ENCODE measurements at places on chromosomes 2 and 18. TPM values are rescaled to one million over a fixed set of nuclear protein-coding genes. Genes with fewer than 3 reads are reported as not detected.

NPAS2 gene
- 15.4 TPM for total RNA-seq

- peaks cover 8% of the 10 kb centered on the region for H3K4me1 ChIP-seq
- DNase-seq = no peak
- H3K4me3 ChIP-seq = no peak overlapping the region
- H3K27me3 ChIP-seq = no peaks in the 10 kb centered on the region
Observed at GRCh38 chr2:100045000-100045399, 97.4 kb downstream of the AFF3 start.

GPR45 gene
- total RNA-seq = not detected

- no peaks in the 10 kb centered on the region for H3K36me3 ChIP-seq
- no peak overlapping the region for H3K4me3 ChIP-seq
- H3K27ac ChIP-seq = no peak overlapping the region
Observed at GRCh38 chr18:29586210-29586609, 1409.3 kb upstream of the CDH2 start.

C2orf15 gene
- 6.1 TPM for total RNA-seq

PRKAG3 gene
- not detected for total RNA-seq
